SW 1271 (cell line): ENCODE measurements at places on chromosomes 2 and 18.

DNA sequence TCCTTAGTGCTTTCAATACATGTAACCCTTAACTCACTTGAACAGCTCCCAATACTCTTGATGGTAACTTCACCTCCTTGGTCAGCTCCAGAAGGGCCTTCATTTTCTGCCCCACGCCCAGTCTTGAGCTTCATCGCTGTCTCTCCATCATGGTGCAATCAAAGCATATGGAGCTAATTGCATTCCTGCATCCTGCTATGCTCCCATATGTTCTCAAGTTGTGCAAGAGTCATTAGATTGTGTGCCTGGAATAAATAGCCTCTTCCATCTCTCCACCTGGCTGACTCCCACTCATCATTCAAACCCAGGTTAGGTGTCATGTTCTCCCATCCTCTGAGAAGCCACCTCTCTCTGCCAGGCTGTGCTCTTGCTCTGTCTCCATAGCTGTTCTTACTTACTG lies 364.5 kb upstream of the RGPD4 start:
- DNase-seq: no peak

DNA sequence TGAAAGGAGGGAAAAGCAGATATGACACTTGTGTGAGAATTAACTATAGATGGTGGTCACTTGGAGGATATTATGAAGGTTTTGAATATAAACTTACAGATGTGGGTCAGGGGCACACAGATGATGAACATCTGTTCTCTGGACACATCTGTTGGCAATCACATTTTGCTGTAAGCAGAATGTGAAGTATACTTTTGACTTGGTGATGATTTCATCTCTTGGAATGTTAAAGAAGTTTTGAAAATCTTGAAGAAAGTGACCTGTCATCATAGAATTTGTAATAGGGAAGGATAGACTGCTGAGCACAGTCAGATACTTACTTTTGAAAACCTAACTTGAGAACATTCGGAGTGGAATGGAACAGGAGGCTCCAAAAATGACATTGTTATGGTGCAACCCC lies 40.2 kb downstream of the PIKFYVE start:
- no peak for DNase-seq

DNA sequence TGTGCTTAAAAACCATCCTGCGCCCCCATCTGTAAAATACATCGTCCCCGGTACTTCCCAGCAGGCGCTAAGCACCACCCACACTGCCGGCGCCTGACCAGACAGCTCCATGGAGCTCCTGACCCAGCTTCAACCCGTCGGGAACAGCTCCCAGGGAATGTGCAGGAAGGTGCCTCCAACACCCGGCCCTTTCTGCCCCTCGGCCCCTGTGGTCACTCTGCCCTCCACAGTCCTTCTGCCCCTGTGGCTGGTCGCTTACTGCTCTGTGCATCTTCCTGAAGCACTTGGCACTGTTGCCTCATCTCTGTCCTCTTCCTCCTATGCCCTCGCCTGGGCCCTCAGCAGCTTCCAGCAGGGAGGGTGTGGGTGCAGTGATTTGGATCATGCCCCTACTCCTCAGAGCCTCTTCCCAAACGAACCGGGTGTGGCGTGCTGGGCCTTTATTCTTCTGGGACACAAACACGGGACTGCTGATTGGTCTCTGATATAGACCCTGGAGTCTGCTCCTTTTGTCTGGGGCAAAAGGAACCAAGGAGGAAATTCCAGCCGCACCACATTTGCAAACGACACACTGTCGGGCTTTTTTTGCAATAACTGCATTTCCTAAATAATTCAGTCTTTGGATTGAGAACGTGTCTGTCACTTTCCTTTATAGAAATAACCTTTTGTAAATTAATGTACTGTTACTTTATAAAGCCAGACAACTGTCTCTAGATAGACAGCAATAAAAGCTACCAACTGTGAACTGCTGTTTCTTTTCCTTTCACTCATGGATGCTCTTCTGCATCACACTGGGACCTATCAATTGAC lies 65.9 kb downstream of the ADI1 start:
- no peak for DNase-seq

DNA sequence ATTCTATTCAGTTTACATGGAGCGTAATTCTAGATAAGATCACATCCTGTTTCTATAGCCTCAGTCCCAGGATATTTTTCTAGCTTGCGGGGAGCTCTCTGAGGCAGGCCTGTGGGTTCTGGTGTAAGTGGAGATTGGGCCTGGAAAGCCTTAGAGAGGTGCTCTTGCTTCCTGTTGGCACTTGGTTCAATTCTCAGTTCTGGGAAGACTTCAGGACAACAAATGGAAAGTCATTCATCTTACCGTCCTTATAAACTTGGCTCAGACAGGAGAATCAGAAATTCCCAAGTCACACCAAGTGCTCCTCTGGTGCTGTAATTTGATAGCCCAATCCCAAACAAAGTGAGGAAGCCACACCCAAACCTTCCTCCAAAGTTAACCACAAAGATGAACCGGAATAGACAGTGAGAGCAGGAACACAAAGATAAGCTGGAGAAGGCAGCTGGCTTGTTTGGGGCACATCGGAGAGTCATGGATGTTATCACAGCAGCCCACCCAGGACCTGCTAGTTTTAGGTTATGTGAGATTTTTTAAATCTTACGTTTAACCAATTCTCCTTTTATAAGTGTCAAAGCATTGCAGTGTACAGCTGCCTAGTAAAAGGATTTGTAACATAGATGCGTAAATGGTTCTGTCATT lies 144.3 kb upstream of the MAP3K20 start:
- peak; percentile 53 for DNase-seq

DNA sequence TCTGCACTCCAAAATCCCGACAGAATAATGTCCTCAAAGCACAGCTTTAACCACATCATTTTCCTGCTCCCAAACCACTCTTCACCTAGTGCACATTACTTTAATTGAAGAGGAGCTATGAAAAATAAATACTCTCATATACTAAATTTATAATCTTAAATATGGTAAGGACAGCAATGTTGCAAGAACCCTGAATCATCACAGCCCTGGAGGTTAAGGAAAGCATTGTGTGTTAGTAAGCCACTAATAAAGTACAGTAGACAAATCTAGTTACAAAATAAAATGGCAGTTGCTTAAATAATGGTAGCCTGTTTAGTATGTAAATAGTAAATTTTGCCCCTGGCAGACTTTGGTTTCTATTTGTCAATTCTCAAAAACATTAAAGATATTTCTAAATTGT lies 27.0 kb upstream of the CCDC178 start:
- DNase-seq: no peak

- no peak for DNase-seq
These were observed 14.5 kb downstream of the EPC2 start for GRCh38 chr2:148658807-148659722.

DNA sequence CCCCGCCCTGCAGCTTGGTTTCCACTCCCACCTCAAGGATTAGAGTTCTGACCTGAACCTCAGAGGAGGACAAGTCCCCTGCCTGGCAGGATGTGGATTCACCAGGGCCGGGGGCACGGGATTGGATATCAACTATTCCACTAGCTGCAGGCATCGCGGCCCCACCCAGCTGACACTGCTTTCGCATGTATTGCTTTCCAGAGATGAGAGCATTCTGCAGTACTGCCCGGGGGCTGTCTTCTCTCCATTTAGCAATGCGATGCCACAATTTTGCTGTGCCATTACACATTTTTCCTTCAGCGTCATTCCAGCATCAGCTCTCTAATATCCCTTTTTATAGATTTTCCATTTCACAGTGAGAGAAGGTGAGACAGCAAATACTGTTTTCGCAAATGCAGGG lies 42.0 kb downstream of the CTIF start:
- DNase-seq: no peak

- no peak for DNase-seq
These were observed 145.7 kb downstream of the ZEB2 start for GRCh38 chr2:144374163-144374661.

DNA sequence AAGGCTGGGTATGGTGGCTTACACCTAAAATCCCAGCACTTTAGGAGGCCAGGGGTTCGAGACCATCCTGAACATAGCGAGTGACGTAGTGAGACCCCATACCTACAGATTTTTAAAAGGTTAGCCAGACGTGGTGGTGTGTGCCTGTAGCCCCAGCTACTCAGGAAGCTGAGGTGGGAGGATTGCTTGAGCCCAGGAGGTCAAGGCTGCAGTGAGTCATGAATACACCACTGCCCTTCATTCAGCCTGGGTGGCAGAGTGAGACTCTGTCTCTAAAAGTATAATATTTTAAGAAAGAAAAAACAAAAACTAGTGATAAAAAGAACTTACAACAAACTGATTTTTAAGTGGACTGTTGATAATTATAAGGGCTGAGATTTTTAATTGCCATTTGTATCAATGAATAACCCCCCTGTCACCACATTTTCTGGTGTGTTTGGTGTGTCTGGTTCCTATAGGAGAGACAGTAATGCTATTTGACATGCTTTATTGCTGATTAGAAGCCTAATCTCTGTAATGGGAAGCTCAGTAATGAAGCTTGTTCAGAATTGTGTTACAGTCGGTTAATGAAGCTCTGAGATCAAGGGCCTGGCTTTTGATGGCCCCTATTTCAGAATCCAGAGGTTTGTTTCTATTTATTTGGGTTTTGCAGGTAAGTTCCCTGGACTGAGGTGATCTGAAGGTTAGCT lies 147.0 kb downstream of the NEDD4L start:
- DNase-seq: no peak

DNA sequence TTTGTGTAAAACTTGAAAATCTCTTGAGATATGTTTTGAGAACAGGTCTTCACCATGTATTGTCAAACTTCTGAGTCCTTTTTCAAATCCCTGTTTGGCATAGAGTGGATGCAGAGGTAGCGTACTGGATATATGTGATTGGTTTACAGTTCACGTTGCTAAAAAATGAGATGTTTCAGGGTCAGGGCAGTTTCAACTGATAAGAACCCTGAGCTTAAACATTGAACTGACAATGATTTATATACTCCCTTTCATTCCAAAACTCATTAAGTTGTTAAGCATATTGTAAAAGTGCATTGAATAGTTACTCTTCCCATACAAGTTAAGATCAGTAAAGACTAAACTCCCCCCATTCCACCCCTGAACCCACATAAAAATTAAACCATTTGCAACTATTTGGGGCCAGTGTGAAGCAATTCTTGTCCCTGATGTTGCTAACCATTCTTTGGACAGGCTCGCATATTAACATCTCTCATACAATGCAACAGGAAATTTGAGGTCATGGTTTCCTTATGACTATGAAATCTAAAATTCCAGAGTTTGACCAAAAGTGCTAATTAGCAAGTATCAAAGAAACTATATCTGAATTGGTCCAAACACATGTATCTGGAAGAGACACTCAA lies 470.9 kb upstream of the ACVR2A start:
- DNase-seq: no peak

DNA sequence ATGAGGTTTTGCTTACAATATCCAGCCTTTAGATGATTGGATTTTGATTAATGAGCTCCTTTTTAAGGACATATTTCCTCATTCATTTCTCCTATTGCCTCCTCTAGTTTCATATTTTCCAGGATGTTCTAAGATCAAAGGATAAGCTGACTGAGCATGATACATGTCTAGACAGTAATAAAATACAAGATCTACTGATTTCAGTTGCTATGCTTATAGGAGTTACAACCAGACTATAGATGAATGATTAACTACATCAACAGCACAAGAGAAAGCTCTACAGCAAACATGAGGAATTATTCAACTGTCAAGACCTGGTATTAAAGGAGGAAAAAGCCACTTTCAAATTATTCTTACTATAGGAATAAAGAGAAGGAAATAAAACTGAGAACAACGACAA lies 85.0 kb upstream of the LINC00305 start:
- no peak for DNase-seq

GRCh38 chr2:2175381-2176090 lies 155.5 kb downstream of the MYT1L start:
- DNase-seq: no peak
